ENCODE measurements at places on chromosomes 12 and 14.

DNA sequence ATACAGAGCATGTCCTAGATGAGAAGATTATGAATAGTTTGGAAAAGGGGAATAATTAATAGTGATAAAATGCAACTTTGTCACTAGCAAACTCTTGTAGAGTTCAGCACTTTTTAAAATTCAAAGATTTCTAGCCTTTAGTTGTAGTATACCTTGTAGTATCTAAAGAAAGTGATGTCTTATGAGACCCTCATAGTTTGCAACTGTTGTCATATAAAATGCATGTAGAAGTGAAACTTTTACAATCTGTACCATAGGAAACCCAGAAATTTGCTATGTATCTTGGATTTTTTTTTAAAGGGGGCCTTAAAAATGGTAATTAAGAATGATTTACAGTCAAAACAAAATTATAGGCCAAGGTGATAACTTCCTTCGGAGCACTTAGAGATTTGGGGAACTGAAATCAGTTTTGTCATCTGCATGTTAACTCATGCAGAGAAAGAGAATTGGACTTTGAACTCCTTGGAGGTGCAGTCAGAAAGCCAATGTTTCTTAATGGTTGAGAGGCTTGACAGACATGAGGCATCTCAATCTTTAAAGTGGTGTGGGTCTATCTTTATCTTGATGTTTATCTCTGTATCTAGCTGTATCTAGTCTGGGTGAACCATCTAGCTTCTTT lies 1.3 kb downstream of the LRRK2 start:
- no peak for DNase-seq

GRCh38 chr12:80684077-80684495 lies 23.3 kb upstream of the MYF6 start:
- DNase-seq: no peak

- no peak for DNase-seq
Measured at GRCh38 chr14:86404425-86404824, 874.5 kb downstream of the FLRT2 start.

- DNase-seq: no peak
Measured at GRCh38 chr14:92400579-92401444, 77.8 kb downstream of the SLC24A4 start.

All from stimulated activated CD8-positive, alpha-beta memory T cell treated with anti-CD3 and anti-CD28 coated beads, Interleukin-12 subunit alpha, Interleukin-12 subunit beta, amount 100 ng/mL, for 1 hour (primary cell).